ENCODE measurements at places on chromosomes 16 and 17. TPM values are rescaled to one million over a fixed set of nuclear protein-coding genes. Genes with fewer than 3 reads are reported as not detected.

ADORA2B gene
- total RNA-seq, result 4.6 TPM

PITPNM3 gene
- total RNA-seq, result 5.7 TPM

KRT36 gene
- not detected for total RNA-seq

CDH8 gene
- 2.8 TPM for total RNA-seq

- DNase-seq, result peak; percentile 92
Measured at GRCh38 chr16:28538733-28539596, at the start of gene NUPR1. Gene NUPR1, minus strand, starts transcription at chr16:28538974. Its CDS starts 67 bp downstream, at chr16:28538907.

GLP2R gene
- total RNA-seq, result 2.3 TPM

DNA sequence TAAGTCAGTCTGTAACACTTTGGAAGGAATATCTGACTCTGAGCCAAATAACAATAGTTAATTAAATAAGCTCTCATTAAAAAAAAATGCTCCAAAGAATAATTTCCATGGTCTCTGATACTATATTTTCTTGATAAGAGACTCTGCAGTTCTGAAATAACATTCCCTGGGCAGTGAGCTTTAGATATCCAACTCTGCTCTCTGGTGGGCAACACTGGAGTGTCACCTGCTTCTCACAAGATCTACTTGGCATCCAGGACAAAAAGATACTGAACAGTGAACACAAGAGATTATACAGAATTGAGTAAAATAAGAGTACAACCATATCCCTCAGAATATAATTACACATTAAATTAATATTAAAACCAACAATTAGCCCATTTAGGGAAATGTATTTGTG lies 13.7 kb downstream of the BLMH start:
- no peak for DNase-seq

DNA sequence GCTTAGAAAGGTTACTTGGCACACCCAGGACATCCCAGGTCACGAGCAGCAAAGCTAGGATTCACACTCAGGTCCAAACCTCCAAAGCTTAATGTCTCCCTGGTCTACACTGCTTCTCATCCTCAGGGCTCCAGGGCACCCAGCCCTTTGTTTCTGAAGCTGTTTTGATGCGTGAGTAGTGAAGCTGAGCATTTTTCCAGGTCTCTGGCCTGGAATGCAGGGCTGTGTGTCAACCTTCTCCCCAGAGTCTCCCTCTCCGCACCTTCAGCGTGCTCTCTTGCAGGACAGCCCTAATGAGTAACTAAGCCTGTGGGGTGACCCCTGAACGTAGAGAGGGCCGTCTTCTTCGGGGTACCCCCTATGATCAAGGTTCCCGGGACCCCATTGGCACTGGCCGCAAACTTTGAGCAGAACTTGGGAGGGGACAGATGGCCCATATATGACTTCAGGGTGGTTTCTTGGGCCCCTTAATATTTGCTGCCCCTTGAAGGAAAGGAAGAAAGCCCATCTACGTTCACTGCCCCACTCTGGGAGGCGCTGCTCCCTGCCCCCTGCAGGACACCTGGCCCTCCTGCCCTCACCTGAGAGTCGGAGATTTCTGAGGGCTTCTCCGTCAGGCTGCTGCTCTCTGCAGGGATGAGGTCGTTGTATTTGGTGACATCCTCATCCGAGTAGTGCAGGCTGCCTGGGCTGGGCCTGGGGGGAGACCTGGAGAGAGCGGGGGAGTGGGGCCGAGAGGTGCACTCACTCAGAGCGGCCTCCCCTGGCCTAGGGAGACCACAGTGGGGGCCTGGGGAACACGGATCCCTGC lies 36.4 kb upstream of the CDC42EP4 start:
- no peak for DNase-seq
